ENCODE measurements at places on chromosomes 12 and 14.
A peak's percentile ranks its signal among the peaks of the same experiment; 100 is the strongest.

- peak; percentile 24 for DNase-seq
Observed at GRCh38 chr12:52125476-52125900, 46.0 kb downstream of the SMIM41 start.

GRCh38 chr14:69090187-69090789 is 62.6 kb downstream of the DCAF5 start:
- DNase-seq: no peak

DNA sequence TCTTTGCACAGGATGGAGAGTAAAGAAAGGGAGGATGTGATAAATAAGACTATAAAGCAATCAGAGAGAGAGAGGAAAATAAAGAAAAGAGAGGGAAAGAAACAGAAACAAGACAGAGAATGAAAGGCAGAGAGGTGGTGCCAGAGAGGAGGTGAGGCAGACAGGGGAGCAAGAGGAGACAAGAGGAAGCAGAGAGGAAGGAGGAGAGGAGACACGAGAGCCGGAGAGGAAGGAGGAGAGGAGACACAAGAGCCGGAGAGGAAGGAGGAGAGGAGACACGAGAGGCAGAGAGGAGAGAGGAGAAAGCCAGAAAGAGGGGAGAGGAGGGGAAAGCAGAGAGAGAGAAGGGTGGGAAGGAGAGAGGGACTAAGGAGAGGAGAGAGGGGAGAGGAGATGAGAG is 125.2 kb downstream of the PAPOLA start:
- DNase-seq: no peak

- no peak for DNase-seq
Observed at GRCh38 chr12:69649529-69649928, 38.8 kb upstream of the LRRC10 start.

DNA sequence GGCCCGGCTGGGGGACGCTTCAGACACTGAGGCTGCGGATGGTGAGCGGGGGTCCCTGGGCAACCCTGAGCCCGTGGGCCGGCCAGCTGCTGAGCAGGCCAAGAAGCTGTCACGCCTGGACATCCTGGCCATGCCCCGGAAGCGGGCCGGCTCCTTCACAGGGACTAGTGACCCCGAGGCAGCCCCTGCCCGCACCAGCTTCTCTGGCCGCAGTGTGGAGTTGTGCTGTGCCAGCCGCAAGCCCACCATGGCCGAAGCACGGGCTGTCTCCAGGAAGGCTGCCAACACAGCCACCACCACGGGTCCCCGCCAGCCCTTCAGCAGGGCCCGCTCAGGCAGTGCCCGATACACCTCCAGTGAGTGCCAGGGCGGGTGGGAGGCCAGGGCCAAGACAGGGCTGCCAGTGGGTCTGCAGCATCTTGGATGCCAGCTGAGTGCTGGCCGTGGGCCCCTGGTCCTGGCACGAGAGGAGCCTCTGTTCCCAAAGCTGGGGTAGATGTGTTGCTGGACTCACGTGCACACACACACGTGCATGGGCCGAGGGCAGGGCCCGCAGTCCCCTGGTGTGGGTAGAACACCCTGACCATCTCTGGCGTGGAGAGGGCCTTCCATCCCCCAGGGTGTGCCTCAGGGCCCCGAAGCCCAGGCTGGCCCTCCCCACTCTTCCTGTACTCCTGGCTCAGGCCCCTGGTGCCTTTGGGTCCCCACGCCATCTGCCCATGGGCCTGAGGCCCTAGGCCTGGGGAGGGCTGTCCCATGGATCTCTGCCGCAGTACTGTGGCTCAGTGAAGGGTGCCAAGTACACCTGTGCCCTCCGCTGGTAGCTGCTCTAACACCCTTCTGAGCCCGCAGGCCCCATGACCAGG is 22.8 kb downstream of the CEP170B start:
- DNase-seq: no peak

- DNase-seq: no peak
Observed at GRCh38 chr12:124744659-124745464, 118.8 kb downstream of the SCARB1 start.

DNA sequence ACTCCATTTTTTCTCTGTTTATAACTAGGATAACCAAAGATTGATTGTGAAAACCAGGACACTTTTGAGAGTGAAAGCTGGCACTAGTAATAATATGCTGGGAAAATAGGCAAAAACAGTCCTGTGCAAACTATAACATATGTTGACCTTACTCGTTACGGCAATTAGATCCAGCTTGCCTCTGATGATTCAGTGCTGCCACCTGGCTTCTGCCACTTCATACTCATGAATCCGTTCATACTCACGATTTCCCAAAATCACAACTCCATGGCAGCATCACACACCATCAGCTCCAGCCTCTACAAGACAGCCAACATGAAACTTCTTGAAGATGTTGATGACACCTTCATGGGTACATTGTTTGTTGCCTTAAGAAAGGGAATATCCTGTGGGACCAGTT is 49.1 kb upstream of the CAND1 start:
- DNase-seq: no peak

DNA sequence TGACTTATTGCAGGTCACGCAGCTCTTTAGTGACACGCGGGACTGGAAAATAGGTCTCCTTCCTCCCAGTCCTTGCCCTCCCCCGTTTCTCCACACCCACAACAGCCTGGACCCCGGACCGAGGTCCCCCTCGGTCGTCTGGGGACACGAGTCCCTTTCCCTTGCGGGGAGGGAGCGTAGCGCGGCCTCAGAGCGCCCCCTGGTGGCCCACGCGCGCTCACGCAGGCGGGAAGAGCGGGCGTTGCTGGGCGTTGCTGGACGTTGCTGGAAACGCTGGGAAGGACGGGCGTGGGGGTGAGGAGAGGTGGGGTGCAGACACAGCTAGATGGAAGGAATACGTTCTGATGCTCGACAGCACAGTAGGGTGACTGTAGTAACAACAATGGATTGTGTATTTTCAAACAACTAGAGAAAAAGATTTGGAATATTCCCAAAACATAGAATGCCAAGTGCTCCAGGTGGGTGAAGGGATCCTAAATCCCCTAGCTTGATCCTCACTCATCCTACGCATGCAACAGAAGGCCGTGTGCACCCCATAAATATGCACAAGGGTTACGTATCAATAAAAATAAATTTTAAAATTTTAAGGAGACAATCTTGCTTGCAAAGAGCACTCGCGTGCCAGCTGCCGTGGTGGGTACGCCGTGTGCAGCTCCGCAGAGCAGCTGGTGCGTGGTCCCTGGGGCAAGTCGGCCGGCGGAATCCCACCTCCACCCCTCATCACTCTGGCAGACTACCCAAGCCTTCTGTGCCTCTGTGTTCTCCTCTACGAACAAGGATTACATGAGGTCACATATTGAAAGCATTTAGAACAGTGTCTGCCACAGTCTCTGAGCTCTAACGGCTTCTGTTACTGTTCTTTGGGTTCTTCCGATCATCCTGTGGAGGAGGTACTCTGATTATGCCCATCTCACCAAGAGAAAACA is 87.4 kb downstream of the B4GALNT3 start:
- peak; percentile 6 for DNase-seq

GRCh38 chr12:62769076-62769619 is 165.8 kb downstream of the PPM1H start:
- no peak for DNase-seq

- DNase-seq: no peak
Observed at GRCh38 chr12:16350682-16351081, 3.2 kb downstream of the MGST1 start.

DNA sequence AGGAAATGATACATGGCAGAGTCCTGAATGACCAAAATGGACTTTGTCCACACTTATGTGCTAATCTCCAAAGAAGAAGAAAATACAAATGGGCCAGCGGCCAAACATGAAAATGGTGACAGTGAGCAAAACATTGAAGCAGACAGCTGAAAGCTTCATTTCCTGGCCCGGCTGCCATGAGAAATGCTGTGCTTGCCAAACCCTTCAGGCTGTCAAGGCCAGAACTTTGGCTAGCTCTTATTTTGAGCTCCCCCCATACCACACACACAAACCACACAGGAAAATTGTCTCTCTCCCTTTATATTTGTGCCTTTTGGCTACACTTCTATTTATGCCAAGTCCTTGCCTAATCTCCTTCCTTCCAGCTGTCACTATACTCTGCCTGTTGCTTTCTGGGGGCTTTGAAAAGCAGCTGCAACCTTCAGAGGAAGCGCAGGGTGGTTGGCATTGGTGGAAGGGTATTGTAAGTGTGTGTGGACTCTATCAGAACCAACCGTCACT is 323.8 kb downstream of the RAD51B start:
- DNase-seq: no peak

- DNase-seq: no peak
Observed at GRCh38 chr14:92122761-92123160, 992 bp downstream of the CPSF2 start.

GRCh38 chr14:104359969-104360442 is 219.6 kb upstream of the C14orf180 start:
- DNase-seq: no peak

GRCh38 chr12:128418944-128419343 is 152.0 kb downstream of the TMEM132C start:
- DNase-seq: no peak

GRCh38 chr12:45477526-45477925 is 252.0 kb upstream of the ARID2 start:
- DNase-seq: no peak

- no peak for DNase-seq
Observed at GRCh38 chr12:131775392-131776236, 52.6 kb upstream of the MMP17 start.
